ENCODE measurements at places on chromosomes 5 and 9.

DNA sequence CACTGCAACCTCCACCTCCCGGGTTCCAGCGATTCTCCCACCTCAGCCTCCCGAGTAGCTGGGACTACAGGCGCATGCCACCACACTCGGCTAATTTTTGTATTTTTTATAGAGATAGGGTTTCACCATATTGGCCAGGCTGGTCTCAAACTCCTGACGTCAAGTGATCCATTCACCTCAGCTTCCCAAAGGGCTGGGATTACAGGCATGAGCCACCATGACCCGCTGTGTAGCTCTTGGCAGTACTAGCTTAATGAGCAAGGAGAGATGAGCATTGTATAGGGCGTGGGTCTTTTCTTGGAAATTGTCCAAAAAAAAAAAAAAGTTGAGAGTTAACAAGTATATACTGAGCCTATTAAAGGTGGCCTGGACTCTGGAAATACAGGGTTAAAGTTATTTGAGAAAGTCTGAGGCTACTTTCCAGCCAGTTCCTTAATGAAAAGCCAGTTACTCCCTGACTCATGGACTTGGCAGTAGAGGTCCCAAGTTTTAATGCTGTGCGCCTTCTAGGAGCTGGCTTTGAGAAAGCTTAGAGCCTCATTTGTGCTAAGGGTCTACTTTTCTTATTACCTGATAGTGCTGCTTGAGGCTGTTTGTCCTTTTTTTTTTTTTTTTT is 4.2 kb upstream of the FGF18 start:
- no peak for DNase-seq

DNA sequence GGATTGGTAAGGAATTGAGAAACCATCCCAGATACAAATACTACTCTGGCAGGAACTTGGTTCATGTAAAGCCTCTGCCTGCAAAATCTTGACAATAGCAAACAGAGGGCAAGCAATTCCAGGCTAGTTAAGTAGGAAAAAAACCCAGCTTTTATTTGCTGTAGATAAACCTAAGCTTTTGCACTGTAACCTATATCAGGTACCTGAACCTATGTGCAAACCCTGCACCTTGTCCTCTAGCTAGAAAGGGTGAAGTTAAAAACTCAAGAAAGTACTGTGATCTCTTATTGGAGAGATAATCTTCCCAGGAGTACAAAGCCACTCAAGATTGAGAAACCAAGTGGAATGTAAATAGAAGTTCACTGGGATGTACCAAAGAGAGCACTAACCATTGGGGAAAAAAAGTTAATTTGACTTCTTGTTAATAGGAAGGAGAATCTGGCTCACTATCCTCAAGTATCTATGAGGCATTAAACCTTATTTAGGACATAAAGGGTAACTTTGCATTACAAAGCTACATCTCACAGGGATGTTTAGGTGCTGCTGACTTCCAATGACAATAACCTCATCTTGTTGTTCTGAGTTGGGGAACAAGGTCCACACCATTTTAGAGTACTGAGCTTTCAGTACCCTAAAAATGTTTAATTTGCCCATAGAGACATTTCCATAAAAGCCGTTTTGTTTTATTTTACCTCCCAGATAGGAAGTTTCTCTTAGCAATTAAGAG is 73.8 kb upstream of the PCA3 start:
- no peak for DNase-seq

DNA sequence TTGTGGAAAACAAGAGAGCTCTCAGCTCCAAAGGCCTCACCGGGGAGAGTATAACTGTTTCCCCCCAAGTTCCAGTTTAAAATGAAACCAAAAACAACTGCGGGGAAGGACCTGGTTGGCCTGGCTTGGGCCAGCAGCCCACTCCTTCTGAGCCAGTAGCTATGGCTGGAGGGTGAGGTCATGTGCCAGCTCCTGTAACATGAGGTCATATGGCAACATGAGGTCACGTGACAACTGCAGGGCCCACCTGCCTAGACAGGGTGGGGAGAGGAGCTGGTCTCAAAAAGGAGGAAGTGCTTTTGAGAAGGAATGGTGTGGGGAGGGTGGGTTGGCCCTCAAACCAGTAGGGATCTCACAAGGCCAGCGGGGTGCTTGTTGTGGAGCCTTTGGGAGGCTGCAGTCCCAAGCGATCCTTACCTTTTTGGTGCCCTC is 29.3 kb upstream of the CRB2 start:
- DNase-seq: no peak

DNA sequence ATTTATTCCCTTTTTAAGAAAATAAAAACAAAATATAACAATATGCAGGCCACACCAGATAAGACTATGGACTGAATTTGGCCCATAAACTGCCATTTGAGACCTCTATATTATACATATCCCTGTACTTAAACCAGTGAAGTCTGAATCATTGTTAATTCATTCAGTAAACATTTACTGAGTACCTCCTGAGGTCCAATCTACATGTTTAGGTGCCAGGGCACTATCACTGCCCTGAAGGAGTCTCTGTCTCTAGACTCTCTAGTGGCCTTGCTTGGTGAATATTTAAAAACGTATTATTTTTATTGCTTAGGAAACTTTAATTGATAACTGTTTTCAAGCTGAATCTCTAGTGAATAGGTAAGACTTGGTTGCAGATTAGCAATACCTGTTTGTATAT is 74.7 kb upstream of the ELL2 start:
- no peak for DNase-seq

DNA sequence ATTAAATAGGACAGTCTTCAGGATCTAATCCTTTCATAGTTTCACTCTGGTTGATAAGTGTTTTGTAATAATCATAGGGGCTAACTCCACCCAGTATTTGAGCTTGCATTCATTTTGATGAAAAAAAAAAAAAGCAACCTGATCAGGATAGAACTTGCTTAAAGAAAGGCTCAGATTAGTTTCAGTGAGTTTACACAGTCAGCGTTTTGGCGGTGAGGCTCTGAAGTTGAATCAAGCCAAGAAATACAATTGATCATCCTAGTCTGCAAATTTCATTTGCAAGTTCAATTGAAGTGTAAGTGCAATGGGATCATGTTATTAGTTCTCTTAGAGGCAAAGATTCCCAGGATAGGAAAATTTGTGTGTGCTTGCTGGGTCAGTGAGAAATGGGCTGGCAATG is 159.7 kb upstream of the ELL2 start:
- no peak for DNase-seq

GRCh38 chr9:138024131-138024530 is 146.5 kb downstream of the CACNA1B start:
- DNase-seq: no peak

DNA sequence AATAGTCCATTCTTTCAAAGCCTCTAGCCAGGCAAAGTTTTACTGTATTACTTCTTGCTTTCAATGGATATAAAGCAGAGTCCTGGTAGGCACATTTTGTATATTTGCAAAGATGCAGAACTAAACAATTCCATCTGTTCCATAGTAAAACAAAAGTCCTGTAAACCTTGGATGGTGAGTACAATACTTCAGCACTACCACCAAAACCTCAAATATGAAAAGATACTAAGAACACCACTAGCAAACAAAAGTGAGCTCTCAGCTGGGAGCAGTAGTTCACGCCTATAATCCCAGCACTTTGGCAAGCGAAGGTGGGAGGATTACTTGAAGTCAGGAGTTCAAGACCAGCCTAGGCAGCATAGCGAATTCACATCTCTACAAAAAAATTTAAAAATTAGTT is 195.0 kb downstream of the MSX2 start:
- DNase-seq: no peak

- no peak for DNase-seq
These were observed 4.8 kb downstream of the ZNF483 start for GRCh38 chr9:111529787-111530186.

DNA sequence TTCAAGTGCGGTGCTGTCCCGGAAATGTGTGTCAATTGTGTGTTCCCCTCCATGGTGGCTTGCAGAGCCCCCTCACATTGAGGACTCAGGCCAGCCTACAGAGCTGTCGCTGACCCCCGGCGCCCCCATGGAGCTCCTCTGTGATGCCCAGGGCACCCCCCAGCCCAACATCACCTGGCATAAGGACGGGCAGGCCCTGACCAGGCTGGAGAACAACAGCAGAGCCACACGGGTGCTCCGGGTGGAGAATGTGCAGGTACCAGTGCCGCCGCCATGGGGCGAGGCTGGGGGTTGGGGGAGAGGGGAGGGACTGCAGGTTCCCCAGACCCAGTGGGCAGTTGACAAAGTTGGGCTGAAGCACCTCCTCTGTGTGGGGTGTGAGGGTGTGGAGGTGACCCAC is 50.4 kb upstream of the ASS1 start:
- no peak for DNase-seq

GRCh38 chr9:15227491-15227890 is 79.5 kb downstream of the TTC39B start:
- DNase-seq: no peak

DNA sequence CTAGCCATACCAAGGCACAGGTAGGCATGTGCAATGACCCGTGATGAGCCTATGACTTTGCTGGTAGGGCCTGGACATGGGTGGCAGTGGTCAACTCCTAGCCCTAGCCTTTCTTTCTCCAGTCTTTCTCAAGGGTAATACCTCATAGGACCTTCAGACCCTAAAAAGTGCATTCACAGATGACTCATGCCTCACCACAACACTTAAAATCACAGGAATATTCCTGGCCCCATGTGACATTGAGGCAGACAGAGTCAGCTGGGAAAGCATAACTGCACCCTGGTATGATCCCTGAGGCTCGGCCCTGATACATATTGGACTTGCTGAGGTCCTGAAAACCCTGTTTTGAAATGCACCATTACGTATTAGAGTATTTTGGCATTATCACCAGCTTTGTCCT is 449.5 kb downstream of the HINT1 start:
- DNase-seq: no peak

GRCh38 chr9:89309608-89310474 is 1.2 kb upstream of the CKS2 start:
- no peak for DNase-seq

DNA sequence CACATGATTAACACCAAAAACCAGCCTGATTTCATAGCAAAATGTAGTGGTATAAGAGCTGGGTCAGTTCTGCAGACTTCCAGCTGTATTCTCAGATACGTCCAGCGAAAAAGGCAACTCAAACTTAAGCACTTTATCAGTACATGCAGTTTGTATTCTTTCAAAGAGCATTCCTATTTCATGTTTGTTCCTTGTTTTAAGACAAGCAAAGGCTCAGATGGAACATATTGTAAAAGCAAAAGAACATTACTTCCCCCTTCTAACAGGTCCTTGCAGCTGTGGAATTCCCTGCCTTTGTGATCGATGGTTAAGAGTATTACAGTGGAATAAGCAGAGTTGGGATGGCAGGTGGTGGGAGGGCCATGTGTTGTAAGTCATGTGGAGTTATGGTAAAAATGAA is 86.3 kb upstream of the GRHPR start:
- no peak for DNase-seq
